ENCODE measurements at places on chromosomes 2 and 18.

DNA sequence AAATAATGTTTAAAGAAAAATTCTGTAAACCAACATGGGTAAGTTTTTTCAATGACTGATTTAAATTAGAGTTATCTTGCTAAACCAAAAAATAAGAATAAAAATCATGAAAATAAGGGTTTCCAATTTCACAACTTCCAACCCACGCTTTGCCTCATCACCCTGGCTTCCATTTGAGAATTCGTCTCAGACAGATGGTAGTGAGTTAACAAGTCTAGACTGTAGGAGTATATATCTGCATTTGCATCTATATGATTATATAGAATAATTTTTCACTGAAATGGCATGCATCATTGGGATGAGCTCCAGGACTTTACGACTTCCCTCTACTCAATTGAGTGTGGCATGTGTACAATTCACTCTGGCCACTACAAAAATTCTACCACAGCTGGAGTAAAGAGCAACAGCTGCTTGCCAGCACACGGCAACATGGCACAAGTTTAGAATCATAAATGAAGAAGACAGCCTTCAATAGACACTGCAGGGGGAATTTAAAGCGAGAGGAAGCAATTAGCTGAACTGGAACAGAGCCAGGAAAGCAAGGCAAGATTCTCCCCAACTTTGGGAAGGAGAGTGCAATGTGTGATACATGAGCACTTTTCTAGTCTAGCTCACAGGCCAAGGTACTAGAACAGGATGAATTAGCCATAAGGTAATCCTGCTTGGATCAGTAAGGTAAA lies 1673.5 kb upstream of the CELF4 start:
- DNase-seq = no peak

GRCh38 chr2:207408086-207408794 lies 121.5 kb upstream of the CREB1 start:
- no peak for DNase-seq

- no peak for DNase-seq
Observed at GRCh38 chr2:10655499-10656225, 34.1 kb downstream of the NOL10 start.

GRCh38 chr2:19104503-19104902 lies 253.9 kb downstream of the OSR1 start:
- no peak for DNase-seq

DNA sequence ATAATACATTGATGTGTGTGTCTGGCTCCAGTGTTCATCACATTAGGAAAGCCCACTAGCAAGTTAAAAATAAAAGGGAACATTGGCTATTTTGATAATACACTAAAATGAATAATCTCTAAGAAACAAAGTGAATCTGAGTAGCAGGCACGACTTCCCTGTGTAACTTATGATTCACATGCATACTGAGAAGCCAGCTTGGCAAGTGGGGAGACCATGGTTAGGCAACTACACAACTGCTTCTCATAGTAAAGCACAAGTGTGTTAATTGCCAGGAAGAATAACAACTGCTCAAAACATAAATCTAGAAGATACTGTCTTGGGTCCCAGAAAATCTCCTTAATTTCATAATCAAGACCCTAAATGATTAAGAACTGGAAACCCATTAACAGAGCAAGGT lies 4.0 kb downstream of the MYO5B start:
- DNase-seq = no peak

- no peak for DNase-seq
Observed at GRCh38 chr2:126908721-126909177, 10.1 kb downstream of the TEX51 start.

- no peak for DNase-seq
Observed at GRCh38 chr2:151862700-151863099, 34.5 kb upstream of the ARL5A start.

DNA sequence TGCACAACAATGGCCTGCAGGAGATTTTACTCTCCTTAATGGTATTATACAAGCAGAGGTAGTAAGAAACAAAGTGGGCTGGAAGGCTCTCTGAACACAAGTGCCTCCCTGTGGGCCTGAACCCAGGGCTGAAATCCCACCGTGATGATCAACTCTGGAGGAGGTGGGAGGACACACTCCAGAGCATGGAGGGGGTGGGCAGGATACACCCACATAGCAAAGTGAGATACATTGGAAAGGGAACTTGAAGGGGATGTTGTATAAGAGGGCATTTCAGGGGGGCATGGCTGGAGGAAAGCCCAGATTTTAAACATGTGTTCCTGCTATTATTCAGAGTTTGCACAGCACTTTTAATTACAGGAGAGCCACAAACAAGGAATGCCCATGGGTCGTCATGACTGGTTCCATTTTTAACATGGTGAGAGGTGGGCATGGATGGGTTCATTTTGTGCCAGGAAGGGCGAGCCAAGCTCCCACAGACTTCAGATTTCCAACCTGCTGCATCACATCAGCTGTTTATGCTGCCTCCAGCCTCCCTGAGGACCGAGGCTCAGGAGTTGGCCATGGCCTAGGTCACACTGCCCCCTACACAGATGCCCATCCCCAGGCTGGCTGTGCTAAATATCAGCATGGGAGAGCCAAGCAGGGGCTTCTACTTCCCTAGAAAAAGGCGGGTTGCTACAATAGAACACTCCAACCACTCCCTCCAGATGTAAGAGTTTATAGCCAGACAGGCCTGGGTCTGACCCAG lies 416.2 kb upstream of the ID2 start:
- DNase-seq = no peak

GRCh38 chr2:11065833-11066485 lies 89.3 kb upstream of the SLC66A3 start:
- DNase-seq = no peak

- no peak for DNase-seq
Observed at GRCh38 chr2:232485348-232485756, 2.3 kb downstream of the ECEL1 start.

GRCh38 chr2:3100386-3100785 lies 277.2 kb downstream of the EIPR1 start:
- DNase-seq = no peak

- DNase-seq = no peak
Observed at GRCh38 chr2:223049356-223049755, 2.6 kb upstream of the KCNE4 start.

- DNase-seq = no peak
Observed at GRCh38 chr18:13382366-13382953, 163.9 kb downstream of the LDLRAD4 start.

- DNase-seq = no peak
Observed at GRCh38 chr2:178152033-178152432, 39.8 kb downstream of the RBM45 start.

- no peak for DNase-seq
Observed at GRCh38 chr18:47036298-47036874, 965 bp upstream of the ELOA2 start.
